ENCODE measurements at places on chromosomes 12 and 14.

DNA sequence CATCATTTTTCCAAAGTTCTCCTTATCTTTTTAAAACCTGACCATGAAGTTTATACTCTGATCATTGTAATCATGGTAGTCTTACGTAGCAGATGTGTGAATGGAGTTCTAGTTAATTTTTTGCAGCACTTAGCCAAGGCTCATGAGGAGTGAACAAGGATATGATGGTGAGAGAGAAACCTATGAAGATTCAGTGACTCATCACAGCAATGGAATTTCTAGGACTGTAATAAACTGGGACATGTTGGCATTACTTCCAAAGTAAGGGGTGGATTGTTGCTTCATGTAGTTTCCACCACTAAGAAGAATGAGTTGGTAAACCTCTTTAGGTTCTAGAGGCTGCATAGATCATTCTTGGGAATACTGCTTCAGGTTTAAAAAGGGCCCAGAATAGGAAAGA is 102.7 kb downstream of the LRRIQ1 start:
- DNase-seq: no peak

DNA sequence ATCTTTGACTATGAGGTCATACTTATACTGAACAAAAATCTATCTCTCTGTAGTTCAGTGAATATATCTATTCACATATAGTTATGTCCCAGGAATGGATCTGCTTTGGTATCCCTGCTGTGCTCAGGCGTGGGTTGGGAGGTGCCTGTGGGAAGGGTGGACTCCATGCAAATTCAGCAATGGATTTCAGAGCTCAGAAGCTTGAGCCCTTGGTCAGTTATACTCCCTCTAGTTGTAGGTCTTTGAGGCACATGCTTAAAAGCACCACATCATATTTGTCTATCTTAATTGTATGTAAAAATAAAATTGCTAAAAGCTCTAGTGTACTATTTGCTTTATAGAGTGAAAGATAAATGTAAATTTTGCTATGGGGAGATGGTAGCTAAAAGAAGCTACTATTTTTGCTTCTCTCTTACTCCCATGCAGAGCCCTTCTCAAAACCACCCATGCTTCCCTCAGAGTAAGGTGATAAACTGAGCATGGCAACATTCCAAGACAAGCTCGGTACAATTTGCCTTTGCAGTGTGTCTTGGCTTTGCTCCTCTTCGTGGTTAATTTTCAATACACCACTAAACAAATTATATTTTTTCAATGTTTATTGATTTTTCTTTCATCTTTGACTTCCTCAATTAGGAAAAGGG is 54.9 kb downstream of the SLC16A7 start:
- no peak for DNase-seq

DNA sequence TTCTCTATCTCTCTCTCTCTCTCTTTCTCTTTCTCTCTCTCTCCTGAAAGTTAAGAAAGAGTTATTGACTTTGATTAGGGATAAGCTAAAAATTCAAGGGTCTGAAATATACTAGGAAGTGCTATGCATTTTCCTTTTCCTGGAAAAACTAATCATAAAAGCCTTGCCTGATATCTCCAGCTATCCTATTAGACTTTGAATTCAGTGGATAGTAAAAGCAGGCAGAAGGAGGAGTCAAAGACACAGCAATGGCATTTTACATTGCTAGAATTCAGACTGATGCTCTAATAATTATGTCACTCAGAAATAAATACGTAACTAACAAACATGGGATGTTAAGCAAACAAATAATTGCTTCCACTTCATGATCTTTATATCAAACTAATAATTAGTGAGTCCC is 272.0 kb downstream of the SSPN start:
- no peak for DNase-seq

GRCh38 chr12:24307153-24307552 is 357.7 kb upstream of the SOX5 start:
- DNase-seq: no peak

- DNase-seq: no peak
These were observed 172.2 kb downstream of the NAV3 start for GRCh38 chr12:78002878-78003277.

DNA sequence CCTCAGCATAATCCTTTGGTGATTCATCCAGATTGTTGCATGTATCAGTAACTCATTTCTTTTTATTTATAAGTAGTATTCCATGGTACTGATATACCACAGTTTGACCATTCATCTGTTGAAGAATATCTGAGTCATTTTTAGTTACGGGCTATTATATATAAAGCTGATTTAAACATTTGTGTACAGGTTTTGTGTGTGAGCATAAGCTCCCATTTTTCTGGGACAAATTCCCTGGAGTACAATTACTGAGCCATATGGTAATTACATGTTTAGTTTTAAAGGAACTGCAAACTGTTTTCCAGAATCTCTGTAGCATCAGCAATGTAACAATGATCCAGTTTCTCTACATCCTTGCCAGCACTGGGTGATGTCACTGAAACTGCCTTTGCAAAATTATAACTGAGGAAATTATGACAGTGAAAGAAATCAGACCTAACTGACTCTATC is 236.2 kb upstream of the KRR1 start:
- no peak for DNase-seq

- DNase-seq: no peak
These were observed 78.8 kb upstream of the EVL start for GRCh38 chr14:99986396-99986795.

GRCh38 chr12:118521036-118521370 is 144.6 kb downstream of the SUDS3 start:
- no peak for DNase-seq

DNA sequence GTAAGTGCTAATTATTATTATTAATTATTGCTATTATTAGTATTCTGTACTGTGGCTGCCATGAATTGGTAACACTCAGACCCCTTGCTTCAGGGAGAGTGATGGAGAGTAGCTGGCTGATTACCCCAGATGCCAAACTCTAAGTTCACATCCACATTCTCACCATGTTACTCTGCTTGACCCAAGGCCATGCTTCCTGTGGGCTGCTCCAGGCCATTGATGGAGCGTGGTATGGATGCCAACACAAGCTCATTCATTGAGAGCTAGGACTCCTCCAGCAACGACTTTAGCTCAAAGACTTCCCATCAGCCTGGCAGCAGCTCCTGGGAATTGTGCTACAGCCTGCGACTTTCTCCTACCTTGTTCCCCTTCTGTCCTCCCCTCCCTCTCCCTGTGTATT is 233.4 kb downstream of the MSRB3 start:
- no peak for DNase-seq

DNA sequence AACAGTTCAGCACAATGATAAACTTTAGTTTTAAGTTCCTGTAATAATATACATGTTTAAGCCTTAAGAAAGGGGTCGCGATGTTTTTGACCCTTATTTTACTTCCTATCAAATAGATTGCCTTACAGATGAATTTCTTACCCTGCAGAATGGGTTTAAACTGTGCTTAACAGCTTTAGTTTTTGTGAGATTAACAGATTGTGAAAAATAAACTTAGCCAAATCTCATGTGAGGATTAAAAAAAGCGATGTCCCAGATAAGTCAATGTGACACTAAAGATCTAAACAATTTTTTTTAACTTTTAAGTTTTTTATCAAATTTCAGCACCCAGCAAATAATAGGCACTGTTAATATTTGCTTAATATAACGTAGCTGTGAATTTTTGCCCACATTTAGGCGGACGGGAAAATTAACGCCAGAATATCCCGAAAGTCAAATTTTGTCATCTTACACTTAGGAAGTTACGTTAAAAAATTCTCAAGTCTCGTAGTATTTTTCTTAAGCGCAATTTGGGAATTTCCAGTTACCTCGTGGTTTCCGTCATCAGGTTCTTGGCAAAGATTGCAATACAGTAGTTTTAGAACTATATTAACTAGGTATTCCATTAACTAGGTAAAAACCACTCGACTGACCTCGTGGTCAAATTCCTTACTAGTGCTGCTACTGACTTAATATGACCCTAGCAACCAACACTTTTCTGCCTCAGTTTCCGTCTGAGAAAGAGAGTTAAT is 1.2 kb downstream of the HNRNPC start:
- DNase-seq: no peak

DNA sequence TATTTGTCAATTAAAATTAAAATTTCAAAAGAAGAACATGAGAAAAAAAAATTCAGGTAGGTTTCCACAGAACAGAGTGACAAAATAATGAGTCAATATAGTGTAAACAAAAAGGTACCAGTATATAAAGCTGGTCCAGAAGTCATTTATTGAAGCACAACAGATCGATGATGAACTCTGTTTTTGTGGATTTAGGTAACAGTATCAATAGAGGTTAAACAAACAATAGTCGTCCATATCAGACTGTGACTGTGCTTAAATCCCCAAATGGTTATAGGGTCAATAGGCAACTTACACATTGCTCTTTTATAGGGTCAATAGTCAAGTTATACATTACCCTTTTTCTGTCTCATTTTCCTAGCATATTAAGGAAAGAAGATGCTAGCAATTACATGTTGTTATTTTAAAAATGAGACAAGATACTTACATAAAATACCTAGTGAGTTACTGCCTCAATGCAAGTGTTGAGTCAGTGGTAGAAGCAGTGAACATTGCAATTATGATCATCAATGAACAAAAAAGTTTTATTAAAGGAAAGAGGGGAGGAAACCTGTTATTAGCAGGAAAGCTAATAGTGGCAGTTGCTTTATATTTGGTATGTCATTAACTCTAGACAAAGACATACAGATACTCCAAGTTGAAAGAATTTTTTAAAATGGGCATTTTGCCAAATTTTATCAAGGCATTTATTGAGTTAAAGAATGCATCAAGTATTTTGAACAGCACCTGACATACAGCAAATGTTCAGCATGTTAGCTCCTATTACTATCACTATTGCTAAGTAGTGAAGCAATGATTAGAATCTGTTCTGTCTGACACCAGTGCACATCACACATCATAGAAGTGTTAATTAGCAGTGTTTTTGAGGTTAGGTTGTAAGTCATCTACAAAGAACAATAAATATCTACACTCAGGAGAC is 102.9 kb downstream of the CCER1 start:
- no peak for DNase-seq

DNA sequence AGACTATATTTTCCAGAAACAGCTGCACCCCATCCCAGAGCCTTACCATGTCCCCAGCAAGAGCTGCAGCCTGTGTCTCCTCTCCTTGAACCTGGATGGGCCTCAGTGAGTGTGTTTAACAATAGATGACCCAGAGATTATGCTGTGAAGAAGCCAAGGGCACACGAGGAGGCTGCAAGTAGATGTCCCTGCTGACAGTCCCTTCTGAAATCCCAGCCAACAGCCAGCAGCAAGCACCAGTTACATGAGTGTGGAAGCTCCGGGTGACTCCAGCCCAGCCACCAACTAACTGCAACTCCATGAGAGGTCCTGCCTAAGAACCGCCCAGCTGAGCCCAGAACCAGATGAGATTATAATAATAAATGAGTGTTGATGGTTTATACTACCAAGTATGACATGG is 191.7 kb downstream of the BCL11B start:
- no peak for DNase-seq

DNA sequence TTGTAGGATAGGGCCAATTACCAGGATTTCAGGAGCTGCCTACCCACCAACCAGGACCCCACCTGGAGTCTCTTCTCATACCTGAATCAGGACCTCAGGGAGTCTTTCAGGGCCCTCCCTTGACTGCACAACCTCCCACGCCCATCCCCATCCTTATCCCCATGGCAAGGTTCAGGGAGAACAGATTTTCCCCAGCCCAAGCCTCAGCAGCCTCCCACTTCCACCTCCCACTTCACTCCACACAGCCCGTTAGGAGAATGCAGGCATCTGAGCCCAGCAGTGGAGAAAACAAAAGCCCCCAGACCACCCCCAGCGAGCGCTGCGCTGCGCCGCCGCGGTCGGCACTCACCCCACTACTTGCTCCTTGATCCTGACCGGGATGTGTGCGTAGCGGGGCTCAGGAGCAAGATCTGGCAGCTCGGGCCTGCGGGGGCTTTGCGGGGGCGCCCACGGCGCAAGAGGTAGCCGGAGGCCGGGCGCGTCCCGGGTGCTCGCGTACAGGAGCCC is 1.4 kb downstream of the B4GALNT1 start:
- no peak for DNase-seq

DNA sequence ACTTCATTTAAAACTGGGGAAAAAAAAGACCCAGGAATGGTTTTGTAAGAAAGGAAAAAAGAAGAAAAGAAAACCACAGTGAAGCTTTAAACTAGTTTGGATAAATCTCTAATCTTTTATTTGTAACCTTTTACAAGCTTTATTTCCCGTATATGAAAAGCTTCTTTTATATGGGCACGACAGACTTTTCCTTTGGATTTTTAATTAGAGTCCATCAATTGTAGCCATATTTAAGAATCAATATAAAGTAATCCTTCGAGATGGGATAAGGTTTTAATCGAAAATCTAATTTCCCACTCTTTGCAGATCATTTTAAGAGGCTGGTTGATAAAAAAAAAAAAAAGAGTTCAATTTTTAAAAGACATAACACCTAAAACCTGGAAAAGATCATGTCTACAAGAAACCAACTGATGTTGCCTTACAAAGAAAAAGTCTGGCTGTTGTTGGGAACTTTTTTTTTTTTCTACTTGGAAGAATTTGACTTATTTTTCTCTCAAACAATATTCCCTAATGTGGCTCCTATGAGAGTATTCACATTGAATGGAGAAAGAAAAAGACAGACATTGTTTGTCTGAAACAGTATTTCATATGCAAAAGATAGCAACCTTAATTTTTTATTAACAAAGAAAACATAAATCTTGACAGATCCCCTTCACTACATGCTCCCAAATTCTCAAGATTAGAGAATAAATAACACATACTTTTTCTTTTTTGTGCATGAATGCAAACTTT is 4.9 kb upstream of the OTX2 start:
- no peak for DNase-seq

GRCh38 chr14:69137843-69138535 is 14.9 kb downstream of the DCAF5 start:
- DNase-seq: no peak

DNA sequence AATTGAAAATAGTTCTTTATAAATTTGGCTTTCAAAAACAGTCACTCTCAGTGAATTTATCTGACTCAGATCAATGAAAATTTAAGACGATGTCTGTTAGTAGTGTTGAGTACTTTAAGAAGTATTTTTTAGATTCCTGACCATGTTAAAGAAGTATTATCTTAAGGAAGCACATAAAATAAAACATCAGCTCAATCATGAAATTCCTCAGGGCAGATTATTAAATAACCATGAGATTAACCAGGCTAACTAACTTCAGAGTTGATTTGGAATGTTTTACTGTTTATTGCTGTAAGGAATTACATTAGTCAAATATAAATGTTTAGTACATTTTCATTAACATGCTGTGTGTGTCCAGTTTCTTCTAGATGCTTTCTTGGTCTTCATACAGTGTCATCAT is 160.2 kb downstream of the PELI2 start:
- no peak for DNase-seq

- no peak for DNase-seq
These were observed 21.5 kb downstream of the LGMN start for GRCh38 chr14:92726933-92727262.

- DNase-seq: no peak
These were observed 45.0 kb upstream of the ASPG start for GRCh38 chr14:104040539-104040938.
